CD4-positive, alpha-beta memory T cell (primary cell): ENCODE measurements at places on chromosomes 13 and 19. TPM values are rescaled to one million over a fixed set of nuclear protein-coding genes. Genes with fewer than 3 reads are reported as not detected.

GAPDHS gene
- polyA plus RNA-seq, result not detected

CEACAM21 gene
- 61.2 TPM for polyA plus RNA-seq

TUBA3C gene
- not detected for polyA plus RNA-seq

- H3K27me3 ChIP-seq, result no peaks in the 10 kb centered on the region
- no peak overlapping the region for H3K4me3 ChIP-seq
- H3K27ac ChIP-seq, result no peak overlapping the region
These were observed 2.4 kb downstream of the GPX4 start for GRCh38 chr19:1105873-1106840.

DNA sequence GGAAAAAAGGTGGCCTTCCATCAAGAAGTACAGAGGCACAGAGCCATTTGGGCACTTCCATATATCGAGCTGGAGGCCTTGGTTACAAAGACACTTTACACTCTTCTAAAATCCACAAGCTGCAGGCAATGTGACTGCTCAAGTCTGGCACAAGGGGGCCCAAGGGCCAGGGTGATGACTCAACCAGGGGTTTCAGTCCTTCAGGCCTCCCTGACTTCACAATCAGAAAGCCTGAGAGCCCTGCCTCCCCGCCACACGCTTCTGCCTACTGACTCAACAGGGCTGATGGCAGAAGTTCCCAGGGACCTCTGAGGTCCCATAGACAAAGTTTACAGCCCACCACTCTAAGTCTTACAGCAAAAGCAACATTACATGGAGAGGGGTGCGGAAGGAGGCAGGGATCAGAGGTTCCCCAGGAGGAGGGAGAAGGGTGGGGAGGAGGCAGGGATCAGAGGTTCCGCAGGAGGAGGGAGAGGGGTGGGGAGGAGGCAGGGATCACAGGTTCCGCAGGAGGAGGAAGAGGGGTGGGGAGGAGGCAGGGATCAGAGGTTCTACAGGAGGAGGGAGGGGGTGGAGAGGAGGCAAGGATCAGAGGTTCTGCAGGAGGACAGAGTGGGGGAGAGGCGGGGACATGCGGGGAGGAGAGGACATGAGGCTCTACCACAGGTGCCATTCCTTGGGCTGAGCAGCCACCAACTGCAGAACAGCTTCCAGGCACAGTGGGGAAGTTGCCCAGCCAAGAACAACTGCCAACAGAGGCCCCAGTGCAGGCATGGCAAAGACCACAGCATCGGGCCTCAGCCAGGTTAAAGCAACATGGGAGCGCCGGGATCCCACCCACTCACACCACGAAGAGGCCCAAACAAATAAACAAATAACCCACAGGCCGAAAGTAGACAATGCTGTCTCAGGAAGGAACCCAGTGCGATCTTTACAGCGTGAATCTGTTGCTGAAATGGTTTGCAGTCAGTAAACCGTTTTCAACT lies 52.0 kb downstream of the SLC7A1 start:
- peaks cover 9% of the 10 kb centered on the region for H3K36me3 ChIP-seq
- no peak for DNase-seq
- no peaks in the 10 kb centered on the region for H3K27me3 ChIP-seq
- peaks cover 4% of the 10 kb centered on the region for H3K4me1 ChIP-seq

- H3K27ac ChIP-seq, result peak overlapping the region; percentile 74
- H3K36me3 ChIP-seq, result no peaks in the 10 kb centered on the region
- H3K4me3 ChIP-seq, result peak overlapping the region; percentile 14
- peaks cover 76% of the 10 kb centered on the region for H3K4me1 ChIP-seq
- H3K27me3 ChIP-seq, result no peaks in the 10 kb centered on the region
These were observed 5.2 kb downstream of the LCP1 start for GRCh38 chr13:46176756-46177155.

GRCh38 chr13:31538067-31539042 lies 201.0 kb upstream of the RXFP2 start:
- H3K27ac ChIP-seq, result no peak overlapping the region
- no peak for DNase-seq
- no peak overlapping the region for H3K4me3 ChIP-seq
- H3K36me3 ChIP-seq, result no peaks in the 10 kb centered on the region
- no peaks in the 10 kb centered on the region for H3K27me3 ChIP-seq

DNA sequence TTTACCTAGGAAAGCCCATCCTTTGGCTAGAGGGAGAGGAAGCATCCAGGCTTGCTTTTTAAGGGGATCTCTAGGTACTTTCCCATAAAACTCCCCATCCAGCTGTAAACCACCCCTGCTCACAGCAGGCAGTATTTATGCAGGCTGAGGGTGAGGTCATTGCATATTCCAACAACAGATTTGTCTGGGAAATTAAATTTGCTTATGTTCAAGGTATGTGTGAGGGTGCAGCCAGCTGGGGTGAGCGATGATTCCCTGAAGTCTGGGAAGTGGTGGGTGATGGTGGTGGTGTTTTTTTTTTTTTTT lies 96.3 kb upstream of the C1QTNF9B start:
- no peak overlapping the region for H3K4me3 ChIP-seq
- H3K4me1 ChIP-seq, result no peaks in the 10 kb centered on the region
- H3K36me3 ChIP-seq, result no peaks in the 10 kb centered on the region
- H3K27ac ChIP-seq, result no peak overlapping the region
- H3K27me3 ChIP-seq, result no peaks in the 10 kb centered on the region
- DNase-seq, result no peak

DNA sequence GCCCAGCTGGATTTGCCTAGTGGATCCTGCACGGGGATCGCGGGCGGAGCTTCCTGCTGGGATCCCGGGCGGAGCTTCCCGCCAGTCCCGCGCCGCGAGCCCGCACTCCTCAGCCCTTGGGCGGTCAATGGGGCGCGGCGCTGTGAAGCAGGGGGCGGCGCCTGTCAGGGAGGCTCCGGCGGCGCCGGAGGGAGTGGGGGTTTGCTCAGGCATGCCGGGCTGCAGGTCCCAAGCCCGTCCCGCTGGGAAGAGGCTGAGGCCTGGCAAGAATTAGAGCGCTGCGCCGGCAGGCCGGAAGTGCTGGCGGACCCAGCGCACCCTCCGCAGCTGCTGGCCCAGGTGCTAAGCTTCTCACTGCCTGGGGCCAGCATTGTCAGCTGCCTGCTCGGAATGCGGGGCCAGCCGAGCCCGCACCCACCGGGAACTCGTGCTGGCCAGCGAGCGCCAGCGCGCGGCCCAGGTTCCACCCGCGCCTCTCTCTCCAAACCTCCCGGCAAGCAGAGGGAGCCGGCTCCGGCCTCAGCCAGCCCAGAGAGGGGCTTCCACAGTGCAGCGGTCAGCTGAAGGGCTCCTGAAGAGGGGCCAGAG lies 119.6 kb downstream of the PRR20E start:
- no peaks in the 10 kb centered on the region for H3K4me1 ChIP-seq
- no peaks in the 10 kb centered on the region for H3K27me3 ChIP-seq
